ENCODE measurements at places on chromosomes 1 and 21. TPM values are rescaled to one million over a fixed set of nuclear protein-coding genes. Genes with fewer than 3 reads are reported as not detected.

PRDM2 gene
- total RNA-seq = 10.9 TPM

RGS13 gene
- total RNA-seq = not detected

OPRD1 gene
- total RNA-seq = not detected

TNNT2 gene
- total RNA-seq = not detected

OR2AK2 gene
- total RNA-seq = not detected

OR2L3 gene
- not detected for total RNA-seq

PTAFR gene
- 0.13 TPM for total RNA-seq

ALPL gene
- 0.26 TPM for total RNA-seq

- DNase-seq = no peak
Observed at GRCh38 chr1:229094476-229095311, 176.2 kb upstream of the RAB4A start.

- no peak for DNase-seq
Observed at GRCh38 chr1:224554620-224555259, 61.4 kb upstream of the CNIH3 start.

- DNase-seq = no peak
Observed at GRCh38 chr1:185562461-185563359, 171.5 kb upstream of the HMCN1 start.

GRCh38 chr1:110161849-110162248 is 11.6 kb downstream of the SLC6A17 start:
- no peak for DNase-seq

DNA sequence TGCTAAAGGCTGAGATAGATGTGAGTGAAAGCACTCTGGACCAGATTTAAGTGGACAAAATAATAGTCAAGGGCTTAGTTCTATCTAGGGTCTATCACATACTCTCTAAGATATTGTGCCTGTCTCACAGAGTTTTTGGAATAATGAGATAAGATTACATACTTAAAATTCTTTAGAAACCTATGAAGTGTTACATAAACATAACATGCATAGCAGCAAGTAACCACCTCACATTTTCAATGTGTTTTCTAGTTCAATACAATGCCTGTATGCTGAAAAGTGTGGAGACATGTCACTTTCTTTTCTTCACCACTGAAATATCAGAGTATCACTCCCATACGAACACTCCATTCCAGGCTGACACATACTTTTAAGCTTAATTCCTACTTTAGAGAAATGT is 16.2 kb downstream of the SDCCAG8 start:
- DNase-seq = no peak

DNA sequence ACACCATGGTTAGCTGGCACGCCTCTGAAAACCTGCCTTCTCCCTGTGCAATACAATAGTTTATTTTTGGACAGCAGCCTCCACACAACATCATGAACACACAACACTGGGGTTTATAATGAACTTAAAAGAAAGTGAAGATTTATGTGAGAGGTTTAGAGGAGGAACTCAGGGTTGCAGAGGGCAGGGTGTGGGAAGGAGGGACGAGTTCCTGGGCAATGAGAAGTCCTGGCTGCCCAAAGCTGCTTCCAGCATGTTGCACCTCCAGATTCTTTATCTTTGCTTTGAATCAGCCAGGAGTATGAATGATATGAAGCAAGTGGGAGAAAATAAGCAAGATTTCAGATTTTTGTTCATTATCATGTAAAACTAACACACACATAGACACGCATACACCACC is 11.3 kb upstream of the LRRC8D start:
- DNase-seq = no peak

DNA sequence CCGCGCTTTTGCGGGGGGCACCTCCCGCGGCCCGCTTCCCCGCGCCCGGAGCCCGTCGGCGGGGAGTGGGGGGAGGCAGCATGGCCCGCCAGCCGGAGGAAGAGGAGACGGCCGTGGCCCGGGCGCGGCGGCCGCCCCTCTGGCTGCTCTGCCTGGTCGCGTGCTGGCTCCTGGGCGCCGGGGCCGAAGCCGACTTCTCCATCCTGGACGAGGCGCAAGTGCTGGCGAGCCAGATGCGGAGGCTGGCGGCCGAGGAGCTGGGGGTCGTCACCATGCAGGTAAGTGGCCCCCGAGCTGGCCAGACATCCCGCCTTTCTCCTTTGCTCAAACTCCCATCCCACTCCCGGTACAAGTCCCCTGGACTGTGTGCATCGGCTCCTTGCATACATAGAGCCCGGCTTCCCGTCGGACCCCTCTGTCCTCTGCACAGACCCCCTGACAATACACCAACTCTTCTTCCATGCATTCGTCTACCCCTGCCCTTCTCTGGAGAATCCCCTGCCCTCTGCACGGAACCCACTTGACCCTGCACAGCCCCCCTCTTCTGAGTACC is 812 bp downstream of the CACHD1 start:
- DNase-seq = peak; percentile 50

DNA sequence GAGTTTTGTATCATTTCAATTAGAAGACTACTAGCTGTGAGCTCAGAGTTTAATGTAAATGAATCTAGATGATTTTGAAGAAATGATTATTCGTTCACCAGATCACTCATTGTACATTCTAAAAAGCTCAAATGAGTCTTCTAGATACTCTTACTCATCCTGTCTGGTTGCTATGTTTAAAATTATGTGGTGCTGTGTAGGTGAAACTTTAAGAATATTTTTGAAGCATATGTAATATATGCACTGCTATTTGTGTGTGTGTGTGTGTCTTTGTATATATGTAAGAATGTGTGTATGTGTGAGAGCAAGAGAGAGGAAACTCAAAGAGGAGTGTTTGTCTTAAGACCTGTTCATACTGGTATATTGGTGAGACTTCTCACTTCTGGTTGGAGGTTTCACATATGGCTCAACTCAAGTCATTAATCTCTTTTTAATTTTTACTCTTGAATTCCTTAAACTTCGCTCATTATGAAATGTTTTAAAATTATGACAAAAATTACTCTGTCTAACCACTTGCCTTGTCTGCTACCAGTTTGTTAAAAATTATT is 8.6 kb upstream of the C1orf105 start:
- no peak for DNase-seq

- DNase-seq = peak; percentile 58
Observed at GRCh38 chr1:28104866-28105467, 16.6 kb upstream of the EYA3 start.

DNA sequence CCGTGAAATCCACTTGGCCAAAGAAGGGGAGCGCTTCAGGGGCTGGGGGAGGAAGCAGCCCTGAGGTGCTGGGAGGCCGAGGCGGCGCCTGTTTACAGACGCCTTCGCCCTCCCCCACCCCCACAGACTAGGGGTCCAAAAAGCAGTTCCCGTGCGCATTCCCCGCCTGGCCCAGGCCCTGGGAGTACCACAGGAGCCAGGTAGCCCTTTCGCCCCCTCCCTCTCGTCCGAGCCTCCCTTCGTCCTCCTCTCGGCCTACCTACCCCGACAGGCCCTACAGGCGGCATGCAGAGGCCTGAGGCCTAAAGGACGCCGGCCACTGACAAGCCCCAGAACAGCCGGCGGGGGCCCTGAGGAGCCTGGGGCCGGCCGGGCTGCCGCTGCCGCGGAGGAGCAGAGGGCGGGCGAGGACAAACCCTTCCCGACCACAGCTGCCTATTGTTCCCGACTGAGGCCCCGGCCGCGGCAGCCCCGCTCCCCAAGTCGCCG is 522 bp downstream of the RC3H1 start:
- no peak for DNase-seq

DNA sequence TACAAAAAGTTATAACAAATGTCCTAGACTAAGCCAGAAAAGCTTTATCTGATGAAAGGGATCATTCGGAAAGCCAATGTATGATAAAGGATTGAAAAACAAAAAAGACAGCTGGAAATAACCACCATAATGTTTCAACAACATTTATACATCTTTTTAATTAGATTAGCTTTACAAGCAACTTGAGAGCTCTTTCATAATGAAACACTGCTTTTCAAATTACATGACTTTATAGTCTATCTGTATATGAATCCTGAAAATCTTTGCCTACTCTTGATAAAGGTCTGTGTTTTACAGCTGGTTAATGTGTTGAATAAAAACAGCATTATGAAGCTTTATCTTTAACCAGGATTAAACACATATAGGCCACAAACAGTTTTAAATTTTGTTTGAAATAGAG is 25.5 kb downstream of the SPRTN start:
- DNase-seq = no peak

GRCh38 chr1:66840929-66841328 is 39.9 kb upstream of the INSL5 start:
- DNase-seq = no peak

DNA sequence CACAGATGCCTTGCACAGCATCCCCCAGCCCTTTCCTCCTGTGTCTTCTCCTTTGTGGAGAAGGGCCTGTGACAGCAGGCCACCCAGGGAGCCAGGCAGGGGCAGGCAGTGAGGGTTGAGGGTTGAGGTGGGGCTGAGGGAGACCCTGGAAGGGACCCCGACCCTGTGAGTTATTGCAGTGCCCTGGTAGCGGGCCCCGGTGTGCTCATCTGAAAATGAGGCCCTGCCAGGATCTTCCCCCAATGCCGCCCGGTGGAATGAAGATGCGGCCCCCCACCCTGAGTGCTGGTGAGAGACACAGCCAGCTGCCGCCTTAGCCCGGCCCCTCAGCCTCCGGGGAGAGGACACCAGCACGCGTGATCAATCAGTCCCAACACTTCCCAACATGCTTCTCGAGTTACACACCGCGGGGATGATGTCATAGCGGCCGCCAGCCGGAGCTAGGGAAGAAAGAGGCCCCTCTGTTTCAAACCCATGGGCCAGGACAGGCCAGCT is 36.2 kb upstream of the ACTRT2 start:
- no peak for DNase-seq
